ENCODE measurements at places on chromosomes 7 and 10. TPM values are rescaled to one million over a fixed set of nuclear protein-coding genes. Genes with fewer than 3 reads are reported as not detected.

GRCh38 chr7:75737856-75738603 lies 711 bp downstream of the HIP1 start:
- DNase-seq = no peak

DNA sequence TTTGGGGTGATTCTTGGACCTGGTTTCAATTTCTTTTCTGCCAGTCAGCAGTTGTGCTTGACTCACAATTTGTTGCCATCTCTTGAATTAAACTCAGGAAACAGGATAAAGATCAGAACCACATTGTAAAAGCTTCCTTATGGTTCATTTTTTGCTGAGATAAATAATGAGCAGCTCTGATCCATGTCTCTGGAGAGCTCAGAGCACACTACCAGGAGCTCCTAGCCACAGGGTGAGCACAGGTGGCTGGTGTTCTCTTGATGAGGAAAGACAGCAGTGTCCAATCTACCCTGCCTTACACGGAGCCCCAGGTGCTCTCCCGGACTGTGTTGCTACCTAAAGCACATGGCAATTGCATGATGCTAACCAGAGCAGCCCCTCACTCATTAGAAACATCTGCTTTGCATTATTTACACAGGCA lies 17.2 kb upstream of the FAM170B start:
- no peak for DNase-seq

GRCh38 chr7:105794741-105795729 lies 81.4 kb downstream of the ATXN7L1 start:
- no peak for DNase-seq

- DNase-seq = no peak
These were observed 42.4 kb upstream of the NANOS1 start for GRCh38 chr10:118986815-118987790.

DNA sequence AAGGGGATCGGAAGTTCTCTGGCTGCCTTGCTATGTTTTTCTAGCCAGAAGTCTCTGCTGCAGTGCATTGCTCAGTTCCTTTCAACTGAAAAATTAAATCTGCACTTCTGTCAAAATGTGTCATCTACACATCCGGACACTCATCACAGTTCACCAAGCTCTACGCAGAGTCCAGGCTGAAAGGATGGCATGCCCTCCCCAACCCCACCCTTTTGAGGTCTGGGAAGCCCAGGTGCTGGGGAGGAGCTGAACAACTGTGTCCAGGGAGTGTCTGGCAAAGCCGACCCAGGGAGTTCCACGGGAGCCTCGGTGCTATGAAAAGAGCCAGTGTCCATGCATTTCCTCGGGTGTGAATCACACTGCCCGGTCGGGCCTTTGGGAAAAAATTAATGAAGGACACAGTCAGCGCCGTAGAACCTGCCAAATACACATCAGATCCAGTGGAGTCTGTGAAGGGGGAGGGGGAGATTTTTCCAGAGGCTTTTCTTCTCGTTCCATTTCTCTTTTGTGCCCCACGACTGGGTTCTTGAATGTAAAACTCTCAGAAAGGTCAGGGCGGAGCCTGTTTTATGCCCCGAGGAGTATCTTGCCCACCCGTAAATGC lies 757 bp upstream of the PALS2 start:
- DNase-seq = peak; percentile 80

GRCh38 chr7:140059273-140060242 lies 3.2 kb downstream of the PARP12 start:
- peak; percentile 93 for DNase-seq

DNA sequence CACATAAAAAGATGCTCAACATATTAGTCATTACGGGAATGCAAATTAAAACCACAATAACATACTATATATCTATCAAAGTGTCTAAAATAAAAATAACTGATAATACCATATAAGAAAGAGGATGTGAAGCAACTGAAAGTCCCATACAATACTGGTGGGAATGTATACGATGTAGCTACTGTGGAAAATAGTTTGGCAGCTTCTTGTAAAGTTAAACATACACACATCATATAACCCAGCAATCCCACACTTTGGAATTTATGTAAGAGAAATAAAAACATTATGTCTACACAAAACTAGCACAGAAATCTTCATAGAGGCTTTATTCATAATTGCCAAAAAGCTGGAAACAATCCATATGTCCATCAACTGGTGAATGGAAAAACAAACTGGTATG lies 10.5 kb upstream of the COMMD3 start:
- DNase-seq = no peak

GRCh38 chr7:101957744-101958525 lies 140.5 kb downstream of the CUX1 start:
- DNase-seq = no peak

TMEM140 gene
- total RNA-seq = 12.2 TPM

RUFY2 gene
- 31.6 TPM for total RNA-seq

HIF1AN gene
- 30.8 TPM for total RNA-seq

C10orf67 gene
- not detected for total RNA-seq
